ENCODE measurements at places on chromosomes 7 and 10. TPM values are rescaled to one million over a fixed set of nuclear protein-coding genes. Genes with fewer than 3 reads are reported as not detected.

DNA sequence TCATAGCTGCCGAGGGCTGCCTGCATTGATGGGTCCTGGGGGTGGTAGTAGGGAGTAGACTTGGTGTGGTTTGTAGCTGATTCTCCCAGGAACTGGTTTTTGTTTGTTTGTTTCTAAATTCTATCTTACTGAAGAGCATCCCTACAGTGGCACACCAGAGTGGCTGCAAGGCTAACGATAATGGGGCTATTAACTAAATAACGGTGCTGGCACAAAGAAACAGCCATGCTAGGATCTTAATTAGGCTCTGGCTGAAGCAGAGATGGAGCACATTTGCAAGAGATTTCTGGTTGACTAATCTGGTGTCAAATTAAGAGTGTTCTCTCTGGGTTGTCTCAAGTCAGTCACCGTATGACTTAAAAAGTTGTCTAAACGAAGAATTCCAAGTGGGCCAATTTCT is 590.0 kb downstream of the NRG3 start:
- H3K4me3 ChIP-seq: no peak overlapping the region
- no peak for DNase-seq
- H3K27ac ChIP-seq: no peak overlapping the region
- H3K27me3 ChIP-seq: no peaks in the 10 kb centered on the region
- H3K36me3 ChIP-seq: no peaks in the 10 kb centered on the region

DNA sequence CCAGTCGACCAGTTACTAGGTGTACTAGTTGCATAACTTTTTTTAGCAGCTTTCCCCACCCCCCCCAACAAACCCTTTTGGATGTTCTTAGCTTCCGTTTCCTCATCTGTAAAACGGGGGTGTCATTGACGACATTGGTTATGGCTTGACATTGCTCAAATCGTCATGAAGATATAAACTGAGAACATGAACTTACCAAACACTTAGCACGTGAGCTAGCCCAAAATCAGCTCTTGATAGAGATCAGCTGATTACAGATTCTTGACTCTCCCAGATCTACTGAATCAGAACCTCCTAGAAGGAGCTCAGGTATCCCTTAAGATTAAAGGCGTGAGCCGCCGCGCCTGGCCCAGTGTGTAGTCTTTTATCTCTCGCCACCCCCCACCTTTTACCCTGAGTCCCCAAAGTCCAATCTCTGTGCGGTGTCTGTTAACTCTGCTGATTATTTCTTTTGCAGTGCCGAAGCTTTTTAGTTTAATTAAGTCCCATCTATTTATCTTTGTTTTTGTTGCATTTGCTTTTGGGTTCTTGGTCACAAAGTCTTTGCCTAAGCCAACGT is 1.0 kb upstream of the GNA12 start:
- H3K4me1 ChIP-seq: peaks cover 57% of the 10 kb centered on the region
- peaks cover 12% of the 10 kb centered on the region for H3K36me3 ChIP-seq
- peak overlapping the region; percentile 46 for H3K4me3 ChIP-seq
- peak overlapping the region; percentile 72 for H3K27ac ChIP-seq
- DNase-seq: no peak
- no peaks in the 10 kb centered on the region for H3K27me3 ChIP-seq

DNA sequence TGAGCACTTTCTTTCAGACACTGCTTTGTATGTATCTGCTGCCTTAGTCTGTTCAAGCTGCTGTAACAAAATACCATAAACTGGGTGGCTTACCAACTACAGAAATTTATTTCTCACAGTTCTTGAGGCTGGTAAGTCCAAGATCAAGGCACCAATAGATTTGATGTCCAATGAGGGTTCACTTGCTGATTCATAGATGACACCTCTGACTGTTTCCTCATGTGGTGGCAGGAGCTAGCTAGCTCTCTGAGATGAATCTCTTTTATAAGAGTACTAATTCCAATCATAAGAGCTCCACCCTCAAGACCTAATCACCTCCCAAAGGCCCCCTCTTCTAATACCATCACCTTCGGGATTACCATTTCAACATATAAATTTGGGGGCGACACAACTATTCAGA is 76.6 kb upstream of the ADO start:
- H3K4me1 ChIP-seq: no peaks in the 10 kb centered on the region
- peaks cover 4% of the 10 kb centered on the region for H3K27me3 ChIP-seq
- no peaks in the 10 kb centered on the region for H3K36me3 ChIP-seq
- no peak for DNase-seq
- H3K4me3 ChIP-seq: no peak overlapping the region

- no peaks in the 10 kb centered on the region for H3K36me3 ChIP-seq
- no peak overlapping the region for H3K4me3 ChIP-seq
- H3K27me3 ChIP-seq: peaks cover 2% of the 10 kb centered on the region
- no peak for DNase-seq
Measured at GRCh38 chr10:130014263-130015074, 50.4 kb upstream of the EBF3 start.

DNA sequence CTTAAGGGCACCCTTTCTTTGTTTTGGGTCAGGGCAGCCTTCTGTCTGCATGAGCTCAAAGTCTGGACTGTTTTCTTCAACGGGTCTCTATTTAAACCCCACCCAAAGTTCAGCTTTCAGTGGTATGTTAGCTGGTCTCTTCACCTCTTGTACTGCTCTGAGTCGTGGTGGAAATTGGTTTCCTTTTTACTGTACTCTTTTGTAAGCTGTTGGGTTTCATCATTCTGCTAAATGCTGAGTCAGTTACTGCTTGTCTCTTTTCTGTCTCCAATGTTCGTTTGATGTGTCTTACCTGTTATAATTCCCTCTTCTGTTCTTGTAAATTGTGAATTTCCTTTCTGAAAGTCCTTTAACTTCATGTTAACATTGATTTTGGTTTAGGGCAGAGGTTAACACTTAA is 64.1 kb upstream of the MALRD1 start:
- H3K27me3 ChIP-seq: no peaks in the 10 kb centered on the region
- H3K36me3 ChIP-seq: no peaks in the 10 kb centered on the region
- H3K27ac ChIP-seq: no peak overlapping the region
- DNase-seq: no peak
- H3K4me1 ChIP-seq: no peaks in the 10 kb centered on the region
- H3K4me3 ChIP-seq: no peak overlapping the region

GRCh38 chr10:102837230-102837721 is at the start of gene CYP17A1:
CYP17A1 (minus strand) TSS chr10:102837413; CDS start chr10:102837361, 52 bp downstream.
- no peak within 1 kb of the TSS for H3K27ac ChIP-seq
- peaks cover 25% of the 10 kb centered on the region for H3K4me1 ChIP-seq
- no peak for DNase-seq
- H3K27me3 ChIP-seq: no peaks in the 10 kb centered on the region

Gene TSPAN14
- polyA plus RNA-seq: 73.8 TPM

Gene SFTPA2
- 0.04 TPM for polyA plus RNA-seq

Gene OPALIN
- polyA plus RNA-seq: not detected

Gene SRRM3
- 0.54 TPM for polyA plus RNA-seq

GRCh38 chr10:7296648-7297047 is 114.2 kb downstream of the SFMBT2 start:
- H3K27ac ChIP-seq: no peak overlapping the region
- H3K27me3 ChIP-seq: no peaks in the 10 kb centered on the region
- no peaks in the 10 kb centered on the region for H3K4me1 ChIP-seq
- H3K36me3 ChIP-seq: no peaks in the 10 kb centered on the region

Gene ITGB8
- 0.01 TPM for polyA plus RNA-seq

GRCh38 chr10:108180878-108181277 is 1016.4 kb upstream of the SORCS1 start:
- no peaks in the 10 kb centered on the region for H3K36me3 ChIP-seq
- H3K27me3 ChIP-seq: no peaks in the 10 kb centered on the region
- no peak overlapping the region for H3K4me3 ChIP-seq
- no peaks in the 10 kb centered on the region for H3K4me1 ChIP-seq
- no peak overlapping the region for H3K27ac ChIP-seq
- DNase-seq: no peak

DNA sequence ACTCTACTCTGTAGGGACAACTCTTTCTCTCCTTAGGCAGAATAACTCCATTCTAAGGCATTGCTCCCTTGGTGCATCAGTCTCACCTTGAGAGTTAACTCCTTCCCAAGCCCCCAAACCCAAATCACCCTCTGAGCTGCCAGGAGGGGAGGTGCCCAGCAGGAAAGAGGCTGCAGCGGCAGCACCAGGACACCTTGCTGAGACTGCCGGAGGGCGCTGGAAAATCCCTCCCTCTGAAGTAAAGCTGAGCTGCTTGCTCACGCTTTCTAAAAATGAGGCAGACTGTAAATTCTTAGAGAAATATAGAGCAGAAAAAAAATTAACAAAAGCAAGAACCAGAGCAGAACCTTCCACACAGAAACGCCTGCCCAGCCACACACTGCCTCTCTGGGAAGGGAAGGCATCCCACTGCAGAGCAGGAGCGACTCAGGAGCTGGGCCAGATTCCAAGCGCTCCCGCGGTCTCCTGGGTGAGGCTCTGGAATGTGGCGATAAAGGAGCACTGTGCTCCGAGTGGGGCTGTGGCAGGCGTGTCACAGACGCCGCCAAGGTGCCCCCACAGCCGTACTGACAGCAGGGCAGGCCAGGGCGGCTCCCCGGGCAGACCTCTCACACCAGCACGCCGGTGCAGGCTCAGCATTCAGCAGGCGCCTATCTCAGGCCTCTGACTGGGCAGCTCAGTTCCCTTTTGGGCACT is 202.1 kb downstream of the TNS3 start:
- H3K4me3 ChIP-seq: no peak overlapping the region
- peaks cover 19% of the 10 kb centered on the region for H3K36me3 ChIP-seq
- no peak for DNase-seq
- peak overlapping the region; percentile 13 for H3K27ac ChIP-seq
- H3K27me3 ChIP-seq: no peaks in the 10 kb centered on the region

DNA sequence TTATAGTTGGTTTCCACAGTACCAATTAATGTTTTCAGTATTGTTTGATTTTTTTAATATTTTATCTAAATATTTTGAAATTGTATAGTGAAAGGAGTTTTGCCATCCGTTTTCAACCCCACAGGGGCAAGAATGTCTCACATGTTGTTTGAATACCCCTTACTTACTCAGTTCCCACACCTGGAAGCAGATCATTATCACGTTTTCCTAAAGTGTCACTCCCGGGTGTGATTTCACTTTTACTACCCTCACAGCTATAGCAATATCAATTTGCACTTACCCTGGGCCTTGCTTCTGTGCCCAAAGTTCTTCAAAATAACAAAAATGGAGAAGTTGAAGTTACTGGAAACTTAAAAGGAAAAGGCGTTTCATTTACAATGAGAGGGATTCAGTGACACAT is 228.1 kb downstream of the CSTF2T start:
- H3K36me3 ChIP-seq: no peaks in the 10 kb centered on the region
- no peak overlapping the region for H3K27ac ChIP-seq
- H3K4me3 ChIP-seq: no peak overlapping the region
- H3K4me1 ChIP-seq: no peaks in the 10 kb centered on the region
- no peak for DNase-seq

DNA sequence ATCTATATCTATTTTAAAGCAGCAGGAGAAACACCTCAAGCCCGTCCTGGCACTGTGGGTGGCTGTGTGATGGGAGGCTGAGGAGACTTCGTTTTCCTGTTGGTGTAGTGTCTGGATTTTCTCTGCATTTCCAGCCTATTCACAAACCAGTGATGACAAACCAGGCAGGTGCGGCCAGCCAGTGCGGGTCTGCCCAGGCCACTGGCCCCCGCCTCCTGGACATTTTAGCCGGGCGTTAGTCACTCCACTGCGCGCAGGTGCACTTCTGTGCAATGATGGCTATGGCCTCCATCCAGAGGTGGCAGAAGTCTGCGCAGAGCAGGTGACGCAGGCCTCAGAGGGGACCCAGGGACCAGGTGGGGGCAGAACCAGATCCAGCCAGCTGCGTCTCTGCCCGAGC is 64.9 kb upstream of the PITRM1 start:
- no peak overlapping the region for H3K4me3 ChIP-seq
- H3K27ac ChIP-seq: no peak overlapping the region
- peaks cover 68% of the 10 kb centered on the region for H3K27me3 ChIP-seq
- no peaks in the 10 kb centered on the region for H3K4me1 ChIP-seq
- DNase-seq: no peak

DNA sequence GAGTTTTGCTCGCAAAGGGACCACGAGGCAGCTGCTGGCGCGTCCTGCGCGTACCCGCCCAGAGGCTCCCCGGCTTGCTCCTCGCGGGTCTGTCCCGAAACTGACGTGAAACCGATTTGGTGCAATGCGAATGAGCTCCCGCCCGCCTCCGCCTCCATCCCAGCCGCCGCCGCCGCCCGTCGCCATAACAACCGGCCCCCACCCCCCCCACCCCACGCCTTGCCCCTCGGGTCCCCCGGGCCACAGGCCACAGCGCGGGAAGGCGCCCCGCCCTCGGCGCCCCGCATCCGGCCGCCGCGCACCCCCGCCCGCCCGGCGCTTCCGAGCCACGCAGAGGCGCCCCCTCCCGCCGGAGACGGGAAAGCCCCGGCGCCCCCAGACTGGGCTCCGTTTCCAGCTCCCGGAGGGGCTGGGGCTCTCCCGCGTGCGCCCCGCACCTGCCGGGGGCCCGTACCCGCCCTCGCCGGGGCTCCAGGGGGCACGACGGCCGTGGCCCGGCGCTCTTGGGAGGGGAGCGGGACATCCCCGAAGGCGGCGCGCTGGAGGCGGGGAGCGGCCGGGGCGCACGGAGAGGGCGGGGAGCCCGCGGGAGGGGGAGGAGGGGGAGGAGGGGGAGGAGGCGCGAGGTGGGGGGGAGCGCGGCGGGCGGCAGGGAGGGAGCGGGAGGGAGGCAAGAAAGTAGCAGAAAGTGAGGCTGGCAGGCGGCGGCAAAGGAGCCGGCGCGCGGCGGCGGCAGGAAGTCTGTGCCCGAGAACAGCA is at the start of gene CAMK1D:
TSS of gene CAMK1D (plus strand) at position 678 of the 759 bp plus-strand sequence.
- H3K4me1 ChIP-seq: peaks cover 20% of the 10 kb centered on the region
- H3K27ac ChIP-seq: no peak within 1 kb of the TSS
- no peak for DNase-seq

- H3K36me3 ChIP-seq: no peaks in the 10 kb centered on the region
- H3K4me3 ChIP-seq: no peak overlapping the region
- no peak for DNase-seq
- H3K27ac ChIP-seq: no peak overlapping the region
- H3K4me1 ChIP-seq: no peaks in the 10 kb centered on the region
- H3K27me3 ChIP-seq: no peaks in the 10 kb centered on the region
Measured at GRCh38 chr7:121244120-121244870, 84.5 kb upstream of the WNT16 start.

GRCh38 chr10:19977097-19977521 is 160.9 kb downstream of the PLXDC2 start:
- DNase-seq: no peak
- no peaks in the 10 kb centered on the region for H3K27me3 ChIP-seq
- no peak overlapping the region for H3K27ac ChIP-seq
- no peaks in the 10 kb centered on the region for H3K36me3 ChIP-seq
- H3K4me3 ChIP-seq: no peak overlapping the region

DNA sequence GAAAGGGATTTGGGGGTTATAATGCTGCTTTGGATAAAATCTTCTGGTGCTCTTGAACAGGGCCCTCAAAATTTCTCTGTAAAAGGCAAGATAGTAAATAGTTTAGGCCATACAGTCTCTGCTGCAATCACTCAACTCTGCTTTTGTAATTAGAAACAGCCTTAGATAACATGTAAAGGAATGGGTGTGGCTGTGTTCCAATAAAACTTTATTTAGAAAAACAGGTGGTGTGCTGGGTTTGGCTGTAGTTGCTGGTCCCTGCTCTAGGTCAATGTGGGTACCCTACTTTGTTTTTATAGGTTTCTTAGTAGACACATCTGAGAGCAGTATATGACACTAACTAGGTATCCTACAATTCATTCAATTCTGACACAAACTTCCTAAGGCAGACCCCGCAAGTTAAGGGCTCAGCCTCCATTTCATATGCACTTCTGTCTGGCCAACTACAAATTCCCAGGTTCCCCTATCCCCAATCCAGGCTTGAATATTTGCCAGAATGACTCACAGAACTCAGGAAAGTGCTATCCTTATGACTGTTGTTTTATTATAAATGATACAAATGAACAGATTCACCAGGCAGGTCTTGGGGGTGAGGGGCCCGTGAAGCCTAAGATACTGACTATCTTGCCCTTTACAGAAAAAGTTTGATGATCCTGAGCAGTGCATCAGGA is 349.9 kb downstream of the RPS24 start:
- H3K27me3 ChIP-seq: peaks cover 2% of the 10 kb centered on the region
- no peaks in the 10 kb centered on the region for H3K4me1 ChIP-seq
- no peak overlapping the region for H3K27ac ChIP-seq
